ENCODE measurements at places on chromosomes 11 and 22.

GRCh38 chr22:42964994-42965699, 49.8 kb downstream of the PACSIN2 start:
- no peak for DNase-seq

DNA sequence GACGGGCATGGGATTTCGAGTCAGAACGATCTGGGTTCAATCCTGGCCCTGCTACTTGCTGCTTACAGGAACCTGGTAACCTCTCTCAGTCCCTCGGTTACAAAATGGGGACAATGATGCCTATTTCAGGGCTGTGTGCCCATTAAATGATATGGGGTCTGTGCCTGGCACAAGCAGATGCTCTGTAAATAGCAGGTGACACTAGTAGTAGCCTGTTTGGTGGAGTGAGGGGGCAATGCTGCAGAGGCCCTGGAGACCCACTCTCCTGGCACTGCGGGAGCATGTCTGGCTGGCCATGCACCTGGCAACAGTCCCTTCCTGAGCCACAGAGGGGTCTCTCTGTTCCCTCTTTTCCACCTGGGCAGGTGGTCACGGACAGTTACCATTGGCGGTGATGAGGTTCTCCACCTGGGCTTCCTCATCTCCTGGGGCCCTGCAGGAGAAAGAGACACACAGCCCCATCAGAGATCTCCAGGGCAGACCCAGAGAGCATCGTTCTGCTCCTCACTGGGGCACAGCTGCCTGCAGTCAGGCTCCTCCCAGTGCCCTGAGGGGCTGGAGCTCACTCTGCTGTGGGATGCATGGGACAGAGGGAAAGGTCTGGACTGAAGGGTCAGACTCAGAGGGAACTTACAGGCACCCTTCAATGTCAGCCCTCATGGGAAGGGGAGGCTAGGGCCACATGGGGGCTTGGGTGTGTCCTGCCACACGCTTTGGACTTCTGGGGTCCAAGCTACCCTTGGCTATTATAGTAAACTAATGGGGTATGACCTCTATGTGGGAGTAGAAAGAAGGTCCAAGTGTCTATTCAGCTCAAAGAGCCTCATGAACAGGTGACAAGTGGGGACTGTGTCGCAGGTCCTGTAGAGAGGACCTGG, 15.6 kb upstream of the FXYD2 start:
- DNase-seq = no peak

GRCh38 chr11:128517451-128518230, 69.7 kb downstream of the ETS1 start:
- DNase-seq = no peak

DNA sequence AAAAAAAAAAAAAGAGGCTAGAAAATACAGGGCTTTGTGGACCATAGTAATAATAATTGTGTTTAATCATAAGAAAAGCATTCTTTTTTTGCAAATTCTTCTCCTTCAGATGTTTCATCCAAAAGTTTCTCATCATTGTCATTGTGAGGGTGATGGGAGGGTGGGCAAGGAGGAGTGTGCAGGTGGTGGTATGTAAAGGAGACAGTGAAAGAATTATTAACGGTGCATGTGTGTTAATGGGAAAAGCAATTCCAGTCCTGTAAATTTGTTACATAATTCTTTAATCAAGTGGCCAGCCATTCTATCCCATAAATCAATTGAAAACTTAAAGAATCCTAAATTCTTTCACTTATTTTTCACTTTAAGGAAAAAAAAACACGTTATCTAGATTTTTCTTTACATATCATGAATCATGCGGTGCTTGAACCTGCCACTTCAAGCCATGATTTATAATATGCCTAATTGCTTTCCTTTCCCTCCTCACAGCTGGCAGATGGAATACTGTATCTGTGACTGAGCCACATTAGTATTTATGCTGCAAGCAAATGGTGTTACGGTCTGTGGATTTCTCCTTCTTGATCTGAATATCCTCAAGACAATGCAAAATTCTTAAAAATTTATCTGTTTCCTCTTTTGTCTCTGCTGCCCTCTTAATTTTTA, 318.5 kb downstream of the JRKL start:
- no peak for DNase-seq

DNA sequence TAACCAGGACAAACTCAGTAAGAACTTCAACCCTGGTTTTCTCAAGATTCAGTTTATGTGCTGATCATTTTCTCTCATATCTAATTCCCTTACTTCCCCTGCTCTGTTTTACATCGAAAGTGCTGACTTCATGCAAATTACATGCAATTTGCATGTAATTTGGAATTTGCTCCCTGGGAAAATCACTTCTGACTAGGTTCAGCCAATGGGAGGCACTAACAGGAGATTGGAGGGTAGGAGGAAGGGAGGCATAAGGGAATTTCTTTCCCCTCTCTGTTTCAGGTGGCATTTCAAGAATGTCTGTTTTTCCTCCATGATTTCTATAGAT, 363.3 kb upstream of the CCDC90B start:
- no peak for DNase-seq

- DNase-seq = no peak
Observed at GRCh38 chr11:18394928-18395734, 768 bp downstream of the LDHA start.

DNA sequence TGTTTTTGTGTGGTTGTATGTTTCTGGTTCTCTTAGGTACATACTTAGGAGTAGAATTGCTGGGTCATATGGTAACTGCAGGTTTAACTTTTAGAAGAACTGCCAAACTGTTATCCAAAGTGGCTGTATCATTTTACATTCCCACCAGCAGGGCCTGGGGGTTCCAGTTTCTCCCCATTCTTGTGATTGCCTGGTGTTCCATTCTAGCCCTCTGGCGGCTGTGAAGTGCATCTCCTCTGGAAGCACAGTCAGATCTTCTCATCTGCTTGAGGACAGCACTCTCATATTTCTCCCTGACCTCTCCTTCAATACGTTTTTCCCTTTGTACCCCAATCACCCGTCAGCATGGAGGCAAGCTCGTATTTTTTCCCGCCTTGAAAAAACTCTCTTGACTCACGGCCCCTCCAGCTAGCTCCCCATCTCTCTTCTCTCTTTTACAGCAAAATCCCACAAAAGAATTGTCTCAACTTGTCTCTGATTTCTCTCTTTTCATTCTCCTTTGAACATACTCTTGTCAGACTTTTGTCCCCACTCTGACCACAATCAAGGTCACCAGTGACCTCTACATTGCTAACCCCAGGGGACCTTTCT, 56.8 kb upstream of the THY1 start:
- DNase-seq = no peak

GRCh38 chr11:6268820-6269219, 9.2 kb downstream of the CCKBR start:
- no peak for DNase-seq

- DNase-seq = no peak
Observed at GRCh38 chr11:60842668-60843600, 1.0 kb downstream of the CCDC86 start.

GRCh38 chr22:50396751-50397370, 53.7 kb downstream of the PPP6R2 start:
- DNase-seq = no peak

DNA sequence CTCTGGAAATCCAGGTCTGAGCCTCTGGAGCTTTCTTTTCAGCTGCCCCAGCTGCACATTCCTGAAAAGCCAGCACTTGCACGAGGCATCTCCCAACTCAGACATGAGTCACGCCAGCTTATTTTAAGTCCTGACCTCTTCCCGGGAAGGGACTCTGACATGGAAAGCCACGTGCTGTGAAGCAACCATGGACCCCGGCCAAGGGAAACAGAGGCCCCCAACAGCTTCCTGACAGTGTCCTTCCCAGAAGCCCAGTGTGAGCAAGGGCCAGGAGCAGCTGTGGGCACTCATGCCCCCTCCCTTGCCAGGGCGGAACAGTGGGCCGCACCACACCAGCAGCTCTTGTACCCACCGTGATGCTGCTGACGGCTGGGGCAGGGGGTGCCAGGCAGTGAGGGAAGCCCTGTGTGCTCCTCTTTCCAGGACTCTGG, 118.8 kb upstream of the CADM1 start:
- no peak for DNase-seq
